ENCODE measurements at places on chromosomes 13 and 19.

- no peak for DNase-seq
Observed at GRCh38 chr19:17020385-17020784, 6.2 kb downstream of the CPAMD8 start.

GRCh38 chr13:36345438-36346221, 564 bp downstream of the SPART start:
- peak; percentile 41 for DNase-seq

- no peak for DNase-seq
Observed at GRCh38 chr19:43790587-43790986, 9.8 kb upstream of the KCNN4 start.

DNA sequence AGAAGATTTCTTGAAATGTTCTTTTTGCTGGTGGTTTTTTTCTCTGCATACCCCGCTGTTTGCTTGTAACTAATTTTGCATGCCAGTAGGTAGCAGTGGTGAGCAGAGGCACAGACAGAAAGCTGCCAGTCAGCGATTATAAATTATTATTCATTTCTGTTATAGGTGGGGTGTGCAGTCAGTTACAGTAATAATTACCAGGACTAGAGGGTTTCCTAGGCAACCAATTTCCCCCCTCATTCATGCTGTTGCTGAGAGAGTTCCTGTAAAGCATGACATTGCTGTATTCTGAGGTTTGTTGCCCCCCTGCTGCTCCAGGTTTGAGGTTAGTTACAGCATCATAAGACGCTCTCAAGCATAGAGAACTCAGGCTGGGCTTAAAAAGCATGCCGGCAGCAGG, 104.5 kb downstream of the URI1 start:
- no peak for DNase-seq

GRCh38 chr13:40798380-40798779, 9.0 kb downstream of the SLC25A15 start:
- no peak for DNase-seq

DNA sequence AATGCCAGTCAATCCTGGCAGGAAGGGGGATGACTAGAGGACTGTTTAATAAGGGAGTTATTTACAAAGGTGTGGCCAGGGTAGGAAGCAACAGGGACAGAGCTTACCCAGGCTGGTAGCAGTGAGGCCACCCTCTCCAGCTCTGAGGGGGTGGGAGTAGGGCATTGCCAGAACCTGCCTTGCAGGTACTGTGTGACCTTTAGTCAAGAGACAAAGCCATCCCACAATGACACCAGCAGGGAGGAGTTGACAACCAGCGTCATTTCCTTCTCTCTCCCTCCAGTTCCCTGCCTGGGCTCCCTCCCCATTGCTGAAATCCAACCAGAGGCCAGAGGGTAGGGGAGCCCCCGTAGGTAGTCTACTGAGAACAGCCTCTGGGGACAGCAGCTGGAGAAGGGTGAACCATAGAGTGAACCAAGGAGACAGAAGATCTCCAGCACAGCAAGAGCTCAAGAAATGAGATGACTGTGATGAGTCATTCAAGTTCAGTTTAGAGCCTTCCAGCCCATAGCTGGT, 33.3 kb upstream of the SPATA13 start:
- DNase-seq, result no peak

Measured in RPMI8226 (cell line).